CD4-positive, alpha-beta T cell treated with Interleukin-15 for 4 hours (primary cell): ENCODE measurements at places on chromosomes 11 and 22.
A peak's percentile ranks its signal among the peaks of the same experiment; 100 is the strongest.

DNA sequence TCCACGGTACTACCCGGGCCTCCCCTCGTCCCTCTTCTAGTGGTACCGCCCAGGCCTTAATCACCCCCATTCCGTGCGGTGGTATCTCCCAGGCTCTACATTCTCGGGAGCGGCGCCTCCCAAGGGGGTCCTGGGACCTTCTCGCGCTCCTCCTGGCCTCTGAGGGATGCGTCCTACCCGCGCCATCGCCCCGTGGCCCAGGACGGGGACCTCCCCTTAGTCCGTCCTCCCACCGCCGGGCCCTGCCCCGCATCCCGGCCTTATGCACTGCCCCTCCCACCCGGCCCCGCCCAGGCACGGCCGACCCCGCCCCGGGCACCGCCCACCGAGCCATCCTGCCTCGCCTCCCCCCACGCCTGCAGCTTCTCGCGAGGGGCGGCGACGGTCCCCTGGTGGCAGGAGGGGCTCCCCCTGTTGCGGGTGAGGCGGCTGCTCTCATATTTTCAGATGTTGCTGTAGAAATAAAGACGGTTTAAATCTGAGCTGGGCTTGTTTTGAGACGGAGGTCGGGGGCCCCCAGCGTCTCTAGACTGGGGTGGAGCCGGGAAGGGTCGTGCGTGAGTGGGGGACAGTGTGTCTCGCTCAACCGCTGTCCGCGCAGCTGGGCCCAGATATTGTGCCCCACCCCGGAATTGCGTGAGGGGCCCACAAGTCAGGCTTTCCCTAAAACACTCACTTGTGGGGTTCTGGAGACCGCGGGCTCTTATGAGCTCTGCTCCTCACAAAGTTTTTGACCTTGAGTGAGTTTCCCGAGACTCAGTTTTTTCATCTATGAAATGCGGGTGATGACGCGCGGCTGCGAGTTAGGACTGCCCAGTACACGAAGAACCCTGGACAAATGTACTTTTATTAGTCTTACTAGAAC lies 828 bp upstream of the RAB1B start:
- peak; percentile 86 for DNase-seq

GRCh38 chr11:6142936-6143335 lies 27.2 kb downstream of the OR52B2 start:
- no peak for DNase-seq

DNA sequence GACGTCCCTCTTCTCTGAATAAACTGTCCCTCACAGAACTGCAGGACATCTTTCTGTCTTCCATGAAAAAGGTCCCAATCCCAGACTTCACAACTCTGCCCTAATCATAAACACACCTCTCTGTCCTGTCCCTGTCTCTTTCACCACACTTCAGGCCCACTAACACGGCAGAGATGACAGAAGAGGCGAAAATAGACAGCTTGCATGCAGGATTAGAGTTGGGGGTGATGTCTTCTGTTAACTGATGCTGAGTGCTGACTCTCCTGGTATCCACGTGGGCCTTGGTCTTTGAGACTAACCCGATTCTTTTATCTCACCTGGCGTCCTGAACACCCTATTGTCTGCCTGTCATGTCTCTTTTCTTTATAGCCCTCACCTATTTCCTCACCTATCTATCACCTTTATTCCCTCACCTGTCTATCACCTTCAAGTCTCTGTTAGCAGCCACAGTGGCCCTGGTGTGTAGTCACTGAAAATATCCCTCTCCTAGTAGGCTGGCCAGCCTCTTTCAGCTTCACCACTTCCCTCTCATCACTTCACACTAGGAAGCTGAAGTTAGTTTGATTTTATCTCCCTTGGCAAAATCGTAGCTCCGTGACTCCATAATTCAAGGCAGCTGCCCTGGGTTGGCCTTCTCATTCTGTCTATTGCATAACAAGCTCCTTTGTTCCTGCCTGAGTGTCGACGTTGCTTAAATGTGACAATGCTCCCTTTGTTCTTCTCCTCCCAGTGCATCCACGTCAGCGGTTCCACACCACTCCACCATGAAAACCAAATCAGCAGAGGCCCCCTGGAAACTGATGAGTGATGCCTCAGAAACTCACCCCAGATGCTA lies 30.6 kb upstream of the DRD2 start:
- no peak for DNase-seq

- DNase-seq = peak; percentile 67
Measured at GRCh38 chr11:96341211-96342013, 1.6 kb downstream of the MAML2 start.

DNA sequence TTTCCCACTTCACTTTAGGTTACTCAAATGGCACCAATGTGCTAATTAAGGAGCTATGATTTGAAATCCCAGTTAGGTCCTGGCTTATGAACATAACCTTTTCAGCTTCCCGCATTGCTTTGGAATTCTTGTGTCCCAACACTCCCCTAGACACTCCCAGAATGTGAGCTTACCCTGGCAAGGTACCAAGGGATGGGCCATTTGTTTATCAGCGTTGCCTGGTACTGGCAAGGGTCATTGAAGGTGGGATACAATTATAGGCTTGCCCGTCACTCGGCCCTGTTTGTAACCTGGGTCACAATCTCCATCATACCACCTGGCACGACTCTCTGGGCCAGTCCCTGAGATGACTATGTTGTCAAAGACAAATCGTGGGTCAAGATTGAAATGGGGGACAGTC lies 5.4 kb downstream of the CSRP3 start:
- no peak for DNase-seq

GRCh38 chr11:12070446-12071267 lies 39.7 kb upstream of the MICAL2 start:
- DNase-seq = no peak

DNA sequence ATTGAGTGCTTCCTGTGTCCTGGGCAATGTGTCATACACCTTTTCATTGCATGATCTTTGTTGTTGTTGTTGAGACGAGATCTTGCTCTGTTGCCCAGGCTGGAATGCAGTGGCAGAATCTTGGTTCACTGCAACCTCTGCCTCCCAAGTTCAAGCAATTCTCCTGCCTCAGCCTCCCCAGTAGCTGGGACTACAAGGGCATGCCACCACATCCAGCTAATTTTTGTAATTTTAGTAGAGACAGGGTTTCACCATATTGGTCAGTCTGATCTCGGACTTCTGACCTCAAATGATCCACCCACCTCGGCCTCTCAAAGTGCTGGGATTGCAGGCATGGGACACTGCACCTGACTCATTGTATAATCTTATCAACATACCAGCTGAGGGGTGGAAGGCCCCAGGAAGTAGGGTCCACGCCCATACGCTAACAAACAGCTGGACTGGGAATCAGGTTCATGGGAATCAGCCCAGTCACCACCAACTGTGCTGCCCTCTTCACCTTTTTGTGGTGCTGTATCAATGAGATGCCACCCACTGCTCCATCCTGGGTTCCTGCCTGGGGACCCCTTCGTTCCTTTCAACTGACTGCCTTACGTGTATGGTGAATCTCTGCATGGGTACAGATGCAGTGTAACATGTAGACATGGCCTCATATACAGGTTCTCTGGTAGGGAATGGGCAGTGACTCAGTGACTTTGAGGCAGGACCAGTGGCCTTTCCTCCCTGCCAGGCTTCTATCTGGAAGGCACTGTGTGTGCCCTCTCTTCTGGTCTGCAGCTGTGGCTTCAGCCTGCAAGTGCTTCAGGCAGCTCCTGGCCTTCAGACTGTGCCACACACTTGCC lies 32.5 kb upstream of the YWHAH start:
- no peak for DNase-seq

- peak; percentile 30 for DNase-seq
Measured at GRCh38 chr22:22060200-22061084, 77.9 kb upstream of the TOP3B start.

DNA sequence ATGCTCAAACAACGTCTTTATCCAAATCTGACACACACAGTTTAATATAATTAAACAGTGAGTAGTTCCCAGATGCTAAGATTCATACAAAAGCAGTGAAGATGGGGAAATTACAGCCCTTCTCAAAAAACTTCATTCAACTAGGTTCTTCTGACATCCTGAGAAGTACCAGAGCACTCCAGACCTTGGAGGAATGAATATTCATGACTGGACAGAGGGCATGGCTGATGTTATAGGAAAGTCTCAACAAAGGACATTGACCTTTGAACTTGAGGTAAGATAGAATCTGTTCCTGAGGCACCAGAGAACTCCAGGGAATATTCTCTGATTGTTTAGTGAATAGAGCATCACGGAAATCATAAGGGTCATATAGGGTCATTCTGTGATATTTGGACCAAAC lies 106.4 kb upstream of the SLC5A12 start:
- DNase-seq = no peak

GRCh38 chr11:12744826-12745502 lies 70.7 kb downstream of the TEAD1 start:
- DNase-seq = no peak

DNA sequence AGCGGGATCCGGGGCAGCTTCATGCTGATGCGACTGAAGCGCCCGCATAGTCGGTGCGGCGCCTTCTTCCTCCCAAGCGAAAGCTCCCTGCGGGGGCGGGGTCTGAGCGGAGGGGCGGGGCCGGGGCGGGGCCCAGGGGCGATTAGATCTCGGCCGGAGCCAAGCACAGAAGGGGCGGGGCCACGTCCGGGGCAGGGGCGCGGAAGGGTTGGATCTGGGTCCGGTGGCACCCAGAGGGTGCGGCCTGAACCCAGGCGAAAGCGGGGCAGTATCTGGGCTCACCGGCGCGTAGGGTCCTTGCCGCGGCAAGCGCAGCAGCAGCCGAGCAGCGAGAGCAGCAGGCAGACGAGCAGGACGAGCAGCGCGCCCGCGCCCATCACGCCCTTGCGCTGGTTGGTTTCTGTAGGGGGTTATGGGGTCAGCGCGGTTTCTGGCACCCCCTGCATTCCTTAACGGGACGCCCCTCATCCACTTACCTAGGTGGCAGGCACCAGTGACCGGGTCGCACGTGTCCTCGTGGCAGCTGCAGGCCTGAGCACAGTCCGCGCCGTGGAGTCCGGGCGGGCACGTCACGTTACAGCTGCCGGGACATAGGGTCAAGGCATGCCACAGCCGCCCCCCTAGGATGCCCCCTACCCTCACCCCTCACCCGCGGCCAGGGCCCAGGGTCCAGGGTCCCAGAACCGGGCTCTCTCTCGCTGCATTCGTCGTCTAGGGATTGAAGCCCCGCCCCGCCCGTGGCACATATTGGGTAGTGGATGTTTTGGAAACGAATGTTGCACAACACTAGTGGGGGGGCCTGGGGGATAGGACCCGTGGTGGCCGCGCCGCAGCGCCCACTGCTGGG lies 8.1 kb downstream of the SCARF2 start:
- peak; percentile 76 for DNase-seq

DNA sequence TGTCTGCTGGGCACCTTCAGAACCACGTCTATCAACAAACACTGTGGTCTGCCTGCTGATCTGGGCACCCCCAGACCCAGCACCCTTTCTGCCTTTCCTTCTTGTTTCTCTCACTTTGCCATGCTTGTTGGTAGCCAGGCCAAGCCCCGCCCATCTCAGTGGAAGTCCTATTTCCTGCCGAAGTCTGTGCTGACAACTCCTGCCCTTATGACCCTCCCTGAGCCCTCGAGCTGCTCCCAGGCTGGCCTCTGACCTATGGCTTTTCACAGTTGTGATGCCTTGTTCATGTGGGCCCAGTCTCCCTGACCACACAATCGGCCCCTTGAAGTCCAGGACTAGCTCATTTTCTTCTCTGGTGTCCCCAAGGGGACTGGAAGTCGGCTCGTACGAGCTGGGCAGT lies 132.1 kb downstream of the DSCAML1 start:
- no peak for DNase-seq

GRCh38 chr11:45527898-45528297 lies 137.5 kb downstream of the CHST1 start:
- DNase-seq = no peak

DNA sequence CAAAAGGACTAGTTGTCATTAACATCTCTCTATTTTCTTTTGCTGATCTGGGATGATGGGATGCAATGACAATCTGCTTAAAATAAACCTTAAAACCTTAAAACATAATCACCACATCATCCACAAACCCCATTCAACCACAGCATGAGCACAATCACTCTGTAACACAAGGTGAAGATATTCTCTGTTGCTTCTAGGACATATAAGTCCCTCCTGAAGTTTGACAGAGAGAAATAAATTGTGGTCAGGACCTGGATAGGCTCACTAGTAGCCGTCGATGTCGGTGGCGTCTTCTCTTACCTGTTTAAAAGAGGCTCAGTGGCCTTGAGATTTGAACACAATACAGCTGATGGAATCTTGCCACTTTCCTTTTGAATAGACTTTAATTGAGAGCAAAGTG lies 47.9 kb downstream of the WT1 start:
- no peak for DNase-seq

GRCh38 chr22:30027791-30028190 lies 52.5 kb upstream of the HORMAD2 start:
- no peak for DNase-seq

DNA sequence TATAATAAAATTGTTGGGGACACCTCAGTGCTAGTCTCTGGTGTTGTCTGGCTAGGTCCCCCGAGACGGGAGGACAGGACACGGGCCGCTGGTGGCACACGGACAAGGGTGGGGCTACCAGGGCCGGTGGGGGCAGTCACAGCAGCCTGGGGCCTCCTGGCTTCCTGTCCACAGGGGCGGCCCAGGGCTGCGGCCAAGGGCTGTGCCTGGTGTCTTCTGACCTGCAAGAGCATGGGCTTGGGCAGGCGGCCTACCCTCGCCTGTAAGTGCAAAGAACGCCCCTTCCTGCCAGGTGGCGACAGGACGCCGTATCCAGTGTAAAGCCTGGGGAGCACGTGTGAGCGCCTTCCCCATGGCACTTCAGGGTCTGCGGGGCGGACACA lies 3.6 kb downstream of the LRFN4 start:
- DNase-seq = no peak

DNA sequence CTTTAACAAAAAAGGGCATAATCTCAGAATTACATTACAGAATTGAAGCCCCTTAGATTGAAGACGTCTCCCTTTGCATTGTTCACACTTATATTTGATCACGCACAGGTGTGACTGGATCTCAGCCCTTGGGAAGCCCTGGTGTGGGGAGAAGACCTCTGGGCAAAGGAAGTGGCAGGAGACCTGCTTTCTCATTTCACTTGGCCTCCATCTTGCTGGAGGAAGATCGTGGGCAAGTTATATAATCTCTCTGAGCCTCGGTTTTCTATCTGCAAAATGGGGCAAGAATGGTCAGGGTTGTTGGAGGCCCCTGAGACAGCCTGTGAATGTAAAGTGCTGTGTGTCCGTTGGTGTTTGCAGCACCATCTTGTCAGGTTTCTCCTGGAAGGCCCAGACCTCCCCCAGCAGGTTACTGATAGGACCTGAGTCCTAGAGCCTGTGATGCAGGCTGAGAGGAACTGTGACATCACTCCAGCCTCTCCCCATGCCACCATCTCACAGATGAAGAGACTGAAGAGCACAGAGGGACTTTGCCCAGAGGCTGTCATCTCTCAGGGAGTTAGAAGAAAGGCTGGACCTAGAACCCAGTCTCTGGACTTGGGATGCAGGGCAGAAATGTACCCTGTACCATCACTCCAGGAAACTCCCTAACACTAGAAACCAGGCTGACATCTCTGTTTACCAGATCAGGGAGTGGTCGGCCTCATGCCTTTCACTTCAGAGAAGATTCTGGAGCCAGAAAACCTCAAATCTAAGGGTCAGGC lies 1.1 kb upstream of the APOA1 start:
- no peak for DNase-seq

DNA sequence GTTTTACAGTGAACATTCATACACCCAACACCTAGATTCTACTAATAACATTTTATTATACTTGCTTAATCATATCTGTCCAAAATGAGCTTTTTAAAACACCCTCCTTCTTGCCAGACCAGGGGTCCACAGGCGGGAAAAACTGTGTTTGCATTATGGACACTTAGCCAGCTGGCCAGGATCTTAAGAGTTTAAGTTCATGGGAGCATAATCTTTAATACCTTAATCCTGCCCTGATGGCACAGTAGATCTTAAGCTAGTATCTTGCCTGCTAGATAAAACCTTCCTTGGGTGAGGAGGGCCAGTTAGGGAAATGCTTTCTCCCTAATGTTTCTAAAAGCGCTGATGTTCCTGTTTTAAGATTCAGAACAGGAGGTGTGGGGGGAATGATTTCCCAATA lies 13.1 kb upstream of the CCDC134 start:
- DNase-seq = no peak
